ENCODE measurements at places on chromosomes 7 and 10.

- no peak for DNase-seq
Measured at GRCh38 chr10:42939685-42940366, 137.0 kb upstream of the RET start.

DNA sequence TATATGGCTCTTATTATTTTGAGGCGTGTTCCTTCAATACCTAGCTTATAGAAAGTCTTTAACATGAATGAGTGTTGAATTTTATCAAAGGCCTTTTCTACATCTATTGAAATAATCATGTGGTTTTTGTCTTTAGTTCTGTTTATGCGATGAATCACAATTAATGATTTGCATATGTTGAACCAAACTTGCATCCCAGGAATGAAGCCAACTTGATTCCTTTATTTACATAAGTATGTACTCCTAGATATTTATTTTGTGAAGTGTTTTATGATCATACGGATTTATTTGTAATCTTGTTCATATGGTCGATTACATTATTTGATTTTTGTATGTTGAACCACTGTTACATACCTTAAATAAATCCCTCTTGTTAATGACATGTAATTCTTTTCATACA is 244.3 kb upstream of the KCND2 start:
- no peak for DNase-seq

GRCh38 chr7:146249272-146249671 is 132.7 kb downstream of the CNTNAP2 start:
- no peak for DNase-seq

- DNase-seq: no peak
Measured at GRCh38 chr7:132440151-132440550, 136.1 kb downstream of the PLXNA4 start.

DNA sequence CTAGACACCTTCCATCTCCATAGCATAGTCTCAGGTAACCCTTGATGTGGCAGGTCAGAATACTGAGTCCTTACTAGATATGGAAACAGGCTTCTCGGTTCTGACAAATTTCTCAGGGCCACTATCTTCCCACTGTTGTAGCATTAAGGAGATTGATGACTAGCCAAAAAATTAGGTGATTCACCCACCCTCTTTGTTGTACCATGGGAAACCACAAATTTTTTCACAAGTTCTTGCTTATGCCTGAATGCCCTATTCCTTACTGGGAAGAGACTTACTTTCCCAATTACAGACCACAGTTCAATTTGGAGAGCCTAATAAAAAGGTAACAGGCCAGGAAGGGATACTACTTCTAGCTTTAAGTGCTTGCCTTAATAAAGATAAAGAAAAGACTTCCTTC is 948.8 kb downstream of the GRM8 start:
- no peak for DNase-seq

- no peak for DNase-seq
Measured at GRCh38 chr10:118311505-118311904, 30.6 kb downstream of the FAM204A start.

GRCh38 chr10:125085258-125086054 is 74.9 kb downstream of the CTBP2 start:
- DNase-seq: no peak

- DNase-seq: no peak
Measured at GRCh38 chr7:49367072-49367471, 406.4 kb upstream of the VWC2 start.

GRCh38 chr7:22039670-22040069 is 94.0 kb upstream of the CDCA7L start:
- no peak for DNase-seq

DNA sequence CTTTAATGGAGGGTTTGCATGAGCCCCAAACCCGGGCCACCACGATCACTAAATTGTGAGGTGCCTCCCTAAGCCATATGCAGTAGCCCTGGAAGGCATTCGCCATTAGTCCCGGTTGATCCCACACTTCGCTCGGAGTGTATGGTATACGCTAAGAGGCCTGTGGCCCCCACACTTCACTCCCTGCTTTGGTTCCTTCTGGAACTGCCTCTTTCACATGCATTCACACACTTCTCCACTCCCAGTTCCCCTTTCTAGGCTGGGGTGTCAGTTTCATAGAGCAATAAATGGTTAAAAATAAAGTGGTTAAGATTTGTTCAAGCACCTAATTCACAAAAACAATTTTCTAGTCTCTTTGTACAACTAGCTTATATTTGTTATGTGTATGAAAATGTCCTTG is 212.1 kb upstream of the KCND2 start:
- no peak for DNase-seq

GRCh38 chr10:11499425-11500071 is 111.9 kb downstream of the USP6NL start:
- DNase-seq: no peak

GRCh38 chr7:115052706-115053105 is 130.8 kb downstream of the MDFIC start:
- DNase-seq: no peak

- DNase-seq: no peak
Measured at GRCh38 chr7:30241767-30242166, 42.6 kb upstream of the ZNRF2 start.

DNA sequence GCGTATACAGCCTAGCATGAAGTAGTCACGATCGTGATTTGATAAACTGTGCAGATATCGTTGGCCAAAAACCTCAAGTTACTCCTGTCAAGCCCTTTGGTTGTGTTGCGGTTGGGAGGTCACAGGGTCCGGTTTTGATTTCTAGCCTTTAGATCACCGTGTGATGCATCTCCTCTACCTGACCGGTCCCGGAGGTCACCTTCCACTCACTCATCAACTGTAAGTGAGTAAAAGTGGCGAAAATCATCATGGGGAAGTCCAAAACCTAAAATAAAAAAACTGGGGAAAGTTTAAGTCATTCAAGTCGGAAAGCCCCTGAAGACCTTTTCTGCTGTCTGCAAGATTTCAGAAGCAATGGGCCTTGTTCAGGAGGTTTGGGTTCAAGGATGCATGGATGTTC is 62.8 kb downstream of the ADARB2 start:
- no peak for DNase-seq

- no peak for DNase-seq
Measured at GRCh38 chr7:27635728-27636127, 27.0 kb downstream of the HIBADH start.

- DNase-seq: no peak
Measured at GRCh38 chr7:16929146-16929762, 47.5 kb upstream of the AGR3 start.

DNA sequence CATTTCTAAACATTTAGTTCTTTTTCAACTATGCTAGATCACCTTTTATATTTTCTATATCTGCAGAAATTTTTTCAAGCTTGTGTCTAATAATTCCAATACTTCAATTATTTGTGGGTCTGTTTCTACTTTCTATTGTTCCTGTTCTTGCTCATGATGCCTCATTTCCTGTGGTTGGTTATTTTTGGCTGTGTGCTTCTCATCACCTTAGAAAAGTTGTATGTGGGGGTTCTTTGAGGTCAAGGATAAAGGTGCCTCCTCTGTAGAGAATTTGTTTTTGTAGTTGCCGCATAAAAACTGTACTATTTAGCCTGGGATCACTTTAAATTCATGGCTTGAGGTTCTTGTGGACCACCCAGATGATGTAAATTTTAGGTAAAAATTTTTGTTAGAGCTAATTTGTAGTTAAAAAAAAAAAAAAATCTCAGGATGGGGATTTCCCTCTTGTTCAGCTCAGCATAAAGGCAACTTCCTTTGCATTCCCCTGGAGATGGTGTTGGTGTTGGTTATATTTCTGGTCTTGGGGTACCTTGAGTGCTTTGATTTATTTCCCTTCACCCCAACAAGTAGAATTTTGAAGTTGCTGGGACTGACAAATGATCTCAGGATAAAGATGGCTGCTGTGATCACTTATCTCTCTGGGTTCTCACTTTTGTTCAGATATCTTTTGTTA is 27.0 kb upstream of the JAZF1 start:
- no peak for DNase-seq

- no peak for DNase-seq
Measured at GRCh38 chr10:66378117-66378876, 547.5 kb upstream of the LRRTM3 start.

- DNase-seq: no peak
Measured at GRCh38 chr7:46932676-46933424, 649.1 kb downstream of the TNS3 start.

Data from GM19239 (cell line).